ENCODE measurements at places on chromosomes 16 and 17. TPM values are rescaled to one million over a fixed set of nuclear protein-coding genes. Genes with fewer than 3 reads are reported as not detected.

DNA sequence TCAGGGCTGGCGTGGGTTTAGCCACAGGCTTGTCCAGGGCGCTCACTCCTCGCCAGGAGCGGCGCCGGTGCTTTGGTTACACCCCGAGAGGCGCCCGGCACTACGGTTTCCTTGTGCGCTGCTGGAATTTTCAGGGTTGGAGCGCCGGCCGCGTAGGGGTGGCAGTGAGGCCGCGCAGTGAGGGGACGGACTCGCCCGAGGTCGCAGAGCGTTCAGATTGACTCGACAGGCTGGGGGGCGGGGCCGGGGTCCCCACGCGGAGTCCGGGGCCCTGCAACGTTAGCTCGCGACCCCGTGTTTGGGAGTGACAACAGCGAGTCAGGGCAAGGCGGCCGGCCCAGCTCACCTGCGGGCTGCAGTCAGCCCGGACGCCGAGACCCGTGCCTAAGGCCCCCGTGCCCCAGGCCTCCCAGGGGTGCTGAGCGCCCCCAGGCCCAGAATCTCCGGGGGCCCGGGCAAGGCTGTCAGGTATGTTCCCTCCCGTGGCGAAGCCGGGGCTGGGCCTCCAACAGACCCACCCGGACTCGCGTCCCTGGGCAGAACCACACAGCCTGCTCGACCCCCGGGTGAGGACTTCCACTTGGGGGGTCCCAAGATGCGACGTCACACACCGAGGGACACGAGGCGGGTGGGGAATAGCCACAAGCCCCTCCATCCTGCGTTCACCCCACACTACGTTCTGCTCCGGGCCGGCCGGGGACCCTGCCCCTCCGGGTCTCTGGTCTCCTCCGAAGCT, 1.3 kb upstream of the ACTG1 start:
- DNase-seq = peak; percentile 67
- H3K4me3 ChIP-seq = peak overlapping the region; percentile 87
- H3K27ac ChIP-seq = peak overlapping the region; percentile 88
- peaks cover 30% of the 10 kb centered on the region for H3K36me3 ChIP-seq
- H3K27me3 ChIP-seq = no peaks in the 10 kb centered on the region

The SPATA32 gene
- total RNA-seq = 0.62 TPM

The TNFRSF13B gene
- total RNA-seq = 2.3 TPM

The CNEP1R1 gene
- total RNA-seq = 22.1 TPM

- no peaks in the 10 kb centered on the region for H3K36me3 ChIP-seq
- no peak overlapping the region for H3K4me3 ChIP-seq
- peaks cover 10% of the 10 kb centered on the region for H3K4me1 ChIP-seq
- no peak overlapping the region for H3K27ac ChIP-seq
These were observed 30.0 kb downstream of the EEF2K start for GRCh38 chr16:22235839-22236745.

The PABPN1L gene
- total RNA-seq = not detected

The HS3ST3B1 gene
- total RNA-seq = 22.0 TPM

DNA sequence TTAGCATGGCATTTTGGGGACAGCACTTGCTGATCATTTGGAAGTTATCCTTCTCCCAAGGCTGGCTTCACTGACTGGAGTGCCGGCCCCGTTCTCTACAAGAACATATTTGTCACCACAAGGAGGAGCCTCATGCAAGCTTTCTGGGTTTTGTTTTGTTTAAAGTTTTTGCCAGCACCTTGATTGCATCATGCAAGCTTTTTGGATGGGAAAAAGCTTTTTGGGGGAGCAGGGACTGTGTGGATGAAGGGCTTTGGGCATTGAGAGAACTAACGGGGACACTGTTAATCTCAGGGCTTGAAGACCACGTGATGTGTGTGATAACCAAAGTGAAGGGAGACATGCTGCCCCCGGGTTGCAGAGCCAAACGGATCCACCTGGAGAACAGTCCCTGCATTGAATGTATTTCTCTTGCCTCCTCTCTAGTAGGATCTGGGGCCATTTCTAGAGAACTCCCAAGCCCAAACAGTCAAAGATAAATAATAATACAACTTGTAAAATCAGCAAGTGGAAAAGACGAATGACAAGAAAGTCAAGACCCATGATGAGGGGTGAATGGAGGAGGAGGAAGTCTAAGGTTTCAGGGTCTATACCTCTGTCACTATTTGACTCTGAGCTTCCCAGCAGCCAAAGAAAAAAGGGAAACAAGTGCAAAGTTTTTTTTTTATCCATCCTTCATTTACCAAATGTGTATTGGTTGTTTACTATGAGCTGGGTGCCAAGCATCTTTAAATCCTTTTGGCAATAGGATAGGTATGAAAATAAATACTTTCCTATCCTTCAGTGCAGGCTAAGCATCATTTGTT, 17.2 kb downstream of the TMEM114 start:
- H3K27ac ChIP-seq = no peak overlapping the region
- H3K27me3 ChIP-seq = peaks cover 27% of the 10 kb centered on the region
- DNase-seq = no peak
- peaks cover 3% of the 10 kb centered on the region for H3K4me1 ChIP-seq
- H3K36me3 ChIP-seq = no peaks in the 10 kb centered on the region

GRCh38 chr17:15171167-15172047, 93.7 kb downstream of the PMP22 start:
- H3K36me3 ChIP-seq = no peaks in the 10 kb centered on the region
- H3K27ac ChIP-seq = no peak overlapping the region
- peak; percentile 62 for DNase-seq
- no peak overlapping the region for H3K4me3 ChIP-seq

GRCh38 chr17:64152428-64153125, 22.6 kb upstream of the ERN1 start:
- peaks cover 5% of the 10 kb centered on the region for H3K4me1 ChIP-seq
- no peak overlapping the region for H3K27ac ChIP-seq
- H3K27me3 ChIP-seq = no peaks in the 10 kb centered on the region
- peaks cover 17% of the 10 kb centered on the region for H3K36me3 ChIP-seq
- H3K4me3 ChIP-seq = no peak overlapping the region

The ICAM2 gene
- total RNA-seq = 20.7 TPM

- no peaks in the 10 kb centered on the region for H3K36me3 ChIP-seq
- H3K4me3 ChIP-seq = no peak overlapping the region
- H3K4me1 ChIP-seq = no peaks in the 10 kb centered on the region
- peaks cover 17% of the 10 kb centered on the region for H3K27me3 ChIP-seq
- no peak overlapping the region for H3K27ac ChIP-seq
- no peak for DNase-seq
These were observed 23.8 kb downstream of the PDILT start for GRCh38 chr16:20380782-20381181.

The NR1D1 gene
- 1.4 TPM for total RNA-seq

- peaks cover 6% of the 10 kb centered on the region for H3K36me3 ChIP-seq
- no peak overlapping the region for H3K27ac ChIP-seq
- H3K27me3 ChIP-seq = no peaks in the 10 kb centered on the region
- H3K4me1 ChIP-seq = peaks cover 41% of the 10 kb centered on the region
- no peak for DNase-seq
These were observed 97.3 kb downstream of the ANKRD11 start for GRCh38 chr16:89392881-89393737.

The HOXB3 gene
- 9.0 TPM for total RNA-seq

GRCh38 chr16:20675488-20676267, 21.8 kb downstream of the ACSM1 start:
- no peaks in the 10 kb centered on the region for H3K27me3 ChIP-seq
- peaks cover 28% of the 10 kb centered on the region for H3K4me1 ChIP-seq
- H3K4me3 ChIP-seq = peak overlapping the region; percentile 80
- peak overlapping the region; percentile 49 for H3K27ac ChIP-seq
- DNase-seq = no peak
- H3K36me3 ChIP-seq = no peaks in the 10 kb centered on the region

GRCh38 chr16:24737391-24737871, 8.0 kb downstream of the TNRC6A start:
- no peak for DNase-seq
- H3K36me3 ChIP-seq = peaks cover 6% of the 10 kb centered on the region
- H3K27ac ChIP-seq = peak overlapping the region; percentile 10
- no peak overlapping the region for H3K4me3 ChIP-seq

GRCh38 chr16:48434653-48435317, 49.6 kb upstream of the SIAH1 start:
- H3K4me3 ChIP-seq = no peak overlapping the region
- H3K27me3 ChIP-seq = peaks cover 3% of the 10 kb centered on the region
- no peak overlapping the region for H3K27ac ChIP-seq
- H3K36me3 ChIP-seq = no peaks in the 10 kb centered on the region

GRCh38 chr16:77745972-77746371, 23.7 kb downstream of the NUDT7 start:
- H3K36me3 ChIP-seq = no peaks in the 10 kb centered on the region
- no peak for DNase-seq
- H3K27me3 ChIP-seq = peaks cover 35% of the 10 kb centered on the region
- no peak overlapping the region for H3K4me3 ChIP-seq
- H3K27ac ChIP-seq = no peak overlapping the region
- H3K4me1 ChIP-seq = no peaks in the 10 kb centered on the region

GRCh38 chr17:39484178-39484577, 22.9 kb downstream of the CDK12 start:
- no peak overlapping the region for H3K4me3 ChIP-seq
- H3K27me3 ChIP-seq = no peaks in the 10 kb centered on the region
- no peaks in the 10 kb centered on the region for H3K4me1 ChIP-seq
- H3K36me3 ChIP-seq = peaks cover 5% of the 10 kb centered on the region

The PRSS33 gene
- not detected for total RNA-seq

GRCh38 chr17:34665150-34665806, 85.9 kb downstream of the TMEM132E start:
- no peak overlapping the region for H3K4me3 ChIP-seq
- H3K27ac ChIP-seq = no peak overlapping the region
- no peaks in the 10 kb centered on the region for H3K36me3 ChIP-seq
- H3K27me3 ChIP-seq = peaks cover 20% of the 10 kb centered on the region

The HES7 gene
- total RNA-seq = not detected

- no peak overlapping the region for H3K27ac ChIP-seq
- DNase-seq = no peak
- H3K36me3 ChIP-seq = no peaks in the 10 kb centered on the region
- peaks cover under 1% of the 10 kb centered on the region for H3K4me1 ChIP-seq
These were observed 6.9 kb downstream of the MYH10 start for GRCh38 chr17:8623591-8623990.

DNA sequence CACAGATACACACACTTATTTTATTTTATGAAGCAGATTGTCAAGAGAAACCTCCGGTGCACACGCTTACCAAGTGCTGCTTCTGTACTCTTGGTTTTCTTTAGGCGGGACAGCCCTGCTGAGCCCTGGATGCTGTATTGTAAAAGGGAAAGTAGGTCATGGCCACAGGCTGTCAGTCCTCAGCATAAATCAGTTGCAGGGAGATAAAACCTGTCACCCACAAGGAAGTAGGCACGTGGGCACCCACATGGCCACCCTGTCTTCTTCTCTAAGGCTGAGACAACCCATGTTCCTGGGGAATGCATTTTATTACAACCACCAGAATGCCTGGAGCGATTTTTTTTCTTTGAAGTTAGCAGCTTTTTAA, 59.3 kb downstream of the ASIC2 start:
- H3K27ac ChIP-seq = no peak overlapping the region
- H3K4me3 ChIP-seq = peak overlapping the region; percentile 18
- peaks cover 7% of the 10 kb centered on the region for H3K4me1 ChIP-seq
- H3K36me3 ChIP-seq = no peaks in the 10 kb centered on the region

- peak overlapping the region; percentile 59 for H3K4me3 ChIP-seq
- peak overlapping the region; percentile 42 for H3K27ac ChIP-seq
- peaks cover 55% of the 10 kb centered on the region for H3K4me1 ChIP-seq
- H3K36me3 ChIP-seq = peaks cover 19% of the 10 kb centered on the region
- DNase-seq = no peak
- H3K27me3 ChIP-seq = no peaks in the 10 kb centered on the region
These were observed 11.4 kb downstream of the SLFN5 start for GRCh38 chr17:35254107-35254773.

GRCh38 chr17:77072670-77073069, 68.1 kb upstream of the SEC14L1 start:
- H3K4me3 ChIP-seq = no peak overlapping the region
- H3K4me1 ChIP-seq = no peaks in the 10 kb centered on the region
- H3K36me3 ChIP-seq = no peaks in the 10 kb centered on the region
- no peak for DNase-seq
- no peak overlapping the region for H3K27ac ChIP-seq
- peaks cover 37% of the 10 kb centered on the region for H3K27me3 ChIP-seq

DNA sequence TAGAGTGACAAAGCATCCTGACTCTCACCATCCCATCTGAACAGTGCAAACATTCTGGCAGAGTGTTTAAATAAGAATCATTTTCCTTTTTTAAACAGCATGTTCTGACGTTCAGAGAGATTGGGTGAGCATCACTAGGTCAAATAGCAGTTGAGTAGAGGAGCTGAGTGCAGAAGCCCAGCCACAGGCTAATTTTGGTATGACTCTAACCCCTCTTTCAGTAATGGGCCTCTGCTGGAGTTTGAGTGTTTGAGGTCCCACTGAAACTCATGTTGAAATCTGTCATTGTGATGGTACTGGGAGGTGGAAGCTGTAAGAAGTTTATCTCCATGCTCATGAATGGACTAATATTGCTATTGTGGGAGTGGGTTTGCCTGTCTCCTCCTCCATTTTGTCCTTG, 194.4 kb downstream of the SALL1 start:
- no peaks in the 10 kb centered on the region for H3K36me3 ChIP-seq
- H3K4me3 ChIP-seq = no peak overlapping the region
- DNase-seq = no peak

- peak overlapping the region; percentile 2 for H3K4me3 ChIP-seq
- DNase-seq = no peak
These were observed 34.2 kb upstream of the NLRP1 start for GRCh38 chr17:5618476-5618875.

DNA sequence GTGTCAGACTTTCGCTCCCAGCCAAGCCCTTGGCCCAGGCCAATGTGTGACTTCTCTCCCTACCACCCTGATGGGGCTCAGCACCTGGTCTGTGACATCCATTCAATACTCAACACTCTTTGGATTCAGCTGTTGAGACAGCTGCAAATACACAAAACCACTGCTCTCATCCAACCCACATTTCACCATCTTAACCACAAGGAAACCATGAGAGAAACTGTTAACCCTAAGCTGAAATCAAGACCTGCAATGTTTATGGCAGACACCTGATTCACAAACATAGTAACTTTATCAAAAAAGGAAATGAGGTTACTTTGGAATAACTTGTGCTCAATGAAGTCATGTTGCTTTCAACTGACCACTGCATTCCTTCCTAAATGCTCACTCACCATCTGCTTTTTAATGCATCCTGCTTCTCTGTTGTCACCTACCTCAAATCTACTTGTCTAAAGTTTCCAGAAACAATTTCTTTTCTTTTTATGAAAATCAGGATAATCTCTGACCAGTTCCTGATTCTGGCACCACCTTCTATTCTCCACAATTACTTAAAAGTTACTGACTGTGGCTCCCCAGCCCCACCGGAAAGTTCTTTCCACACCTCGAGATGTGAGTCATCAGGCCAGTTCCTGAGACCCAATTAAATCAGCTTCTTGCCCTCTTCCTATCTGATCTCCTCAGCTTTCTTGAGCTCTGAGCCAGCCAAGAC, 88.2 kb downstream of the NOG start:
- H3K36me3 ChIP-seq = no peaks in the 10 kb centered on the region
- H3K27ac ChIP-seq = no peak overlapping the region
- no peak overlapping the region for H3K4me3 ChIP-seq
- H3K4me1 ChIP-seq = peaks cover 16% of the 10 kb centered on the region

Data from natural killer cell treated with Interleukin-12 subunit alpha and Interleukin-12 subunit beta and Interleukin-15 and Interleukin-18, amount 100 ng/mL, for 72 hours (primary cell).